ENCODE measurements at places on chromosomes 1 and 21.

DNA sequence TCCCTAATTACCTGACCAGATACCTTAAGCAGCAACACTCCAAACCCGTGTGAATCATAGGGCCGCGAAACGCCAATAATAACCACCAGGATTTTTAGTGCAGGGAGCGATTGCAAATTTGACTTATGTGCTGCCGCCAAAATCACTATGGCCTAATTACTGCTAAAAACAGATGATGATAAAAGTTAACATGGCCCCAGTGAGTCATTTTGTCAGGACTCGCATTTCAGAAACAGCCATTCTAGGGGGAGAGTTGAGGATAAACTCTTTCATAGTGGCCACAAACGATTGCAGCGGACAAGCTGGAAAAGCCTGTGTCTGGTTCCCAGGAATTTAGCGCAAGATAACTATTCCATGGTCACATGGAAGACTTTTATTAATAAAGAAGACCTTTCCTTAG lies 103.4 kb downstream of the HLX start:
- DNase-seq = no peak

DNA sequence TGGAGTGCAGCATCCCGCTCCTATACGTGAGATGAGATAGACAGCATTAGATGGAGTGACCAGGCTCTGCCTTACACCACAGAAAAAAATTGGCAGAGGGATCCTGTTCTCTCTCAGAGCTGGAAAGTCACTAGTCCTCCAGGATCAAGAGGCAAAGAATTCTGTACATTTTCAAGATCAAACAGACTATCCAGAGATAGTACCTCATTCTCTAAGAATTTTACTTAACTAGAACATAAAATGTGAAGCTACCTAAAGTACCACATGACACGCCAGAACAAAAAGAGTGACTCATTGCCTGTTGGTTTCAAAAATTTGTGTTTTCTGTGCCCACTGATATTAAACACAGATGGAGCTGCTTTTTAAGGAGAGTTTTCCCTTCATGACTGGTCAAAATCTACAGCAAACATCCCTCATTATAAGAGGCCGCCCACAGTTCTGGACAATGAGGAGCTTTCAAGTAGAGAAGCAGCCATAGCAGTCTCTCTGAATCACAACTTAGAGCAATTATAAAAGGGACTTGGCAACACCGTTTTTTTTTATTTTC lies 32.3 kb downstream of the CD160 start:
- no peak for DNase-seq

GRCh38 chr1:51592711-51593110 lies 24.2 kb upstream of the OSBPL9 start:
- no peak for DNase-seq

- DNase-seq = no peak
Observed at GRCh38 chr1:101453844-101454243, 217.0 kb downstream of the S1PR1 start.

GRCh38 chr1:163697137-163697536 lies 375.4 kb downstream of the NUF2 start:
- no peak for DNase-seq

GRCh38 chr1:51070011-51070410 lies 32.0 kb upstream of the C1orf185 start:
- DNase-seq = no peak

DNA sequence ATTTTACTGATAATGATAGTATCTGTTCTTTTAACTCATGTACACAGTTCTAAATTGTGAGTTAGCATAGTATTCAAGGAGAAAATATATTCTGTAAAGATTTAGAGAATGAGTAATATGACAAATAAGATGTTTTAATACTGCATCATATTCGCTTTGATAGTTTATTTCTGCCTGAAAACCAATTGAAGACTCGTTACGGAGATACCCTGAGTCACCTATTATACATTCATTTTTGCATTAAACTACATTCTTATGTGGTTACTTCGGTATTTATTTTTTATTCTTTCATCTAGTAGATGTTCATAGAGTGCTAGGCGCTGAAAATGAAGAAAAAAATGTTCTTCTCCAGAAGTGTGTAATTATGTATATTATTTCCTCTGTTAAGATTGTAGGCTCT lies 5.3 kb downstream of the UHMK1 start:
- no peak for DNase-seq

- no peak for DNase-seq
Observed at GRCh38 chr1:116453906-116454305, 80.9 kb downstream of the ATP1A1 start.

DNA sequence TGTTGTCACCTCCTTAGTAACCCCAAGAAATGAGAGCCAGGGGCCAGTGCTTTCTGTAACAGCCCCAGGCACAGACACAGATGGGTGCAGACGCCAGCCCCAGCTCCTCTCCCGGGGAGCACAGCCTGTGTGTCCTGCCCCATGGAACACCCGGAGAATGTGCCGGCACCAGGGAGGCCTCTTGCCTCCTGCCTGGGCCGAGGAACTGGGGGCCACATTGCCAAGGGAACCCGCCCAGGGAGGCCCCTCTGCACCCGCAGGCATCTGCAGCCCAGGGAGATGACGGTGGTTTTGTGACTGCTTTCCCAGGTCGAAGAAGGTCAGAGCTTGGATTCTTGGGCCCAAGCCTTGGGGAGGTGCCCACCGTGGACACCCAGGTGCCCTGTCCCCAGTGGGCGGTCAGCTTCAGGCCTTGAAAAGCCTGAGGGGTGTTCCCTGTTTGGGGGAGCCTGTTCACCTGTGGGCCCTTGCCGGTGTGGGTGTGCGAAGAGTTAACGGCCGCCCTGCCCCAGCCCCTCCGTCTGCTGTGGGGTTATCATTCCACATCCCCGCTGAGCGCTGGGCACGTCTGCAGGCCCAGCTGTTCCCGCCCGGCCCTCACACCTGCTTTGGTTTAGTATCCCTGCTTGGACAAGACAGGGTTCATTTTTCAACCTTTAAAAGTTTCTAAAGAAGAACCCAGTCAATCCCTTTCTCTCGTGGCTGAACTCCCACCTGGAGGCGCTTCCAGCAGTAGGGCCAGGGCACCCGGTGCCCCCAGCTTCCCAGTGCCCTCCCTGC lies 62.5 kb downstream of the MORN1 start:
- no peak for DNase-seq
